ENCODE measurements at places on chromosomes 1 and 21.
A peak's percentile ranks its signal among the peaks of the same experiment; 100 is the strongest.

- no peak for DNase-seq
Observed at GRCh38 chr1:165927169-165927568, 99.8 kb downstream of the UCK2 start.

GRCh38 chr21:26836528-26836927, 8.7 kb downstream of the ADAMTS1 start:
- DNase-seq: no peak

GRCh38 chr1:10694274-10694632, 102.2 kb downstream of the CASZ1 start:
- peak; percentile 70 for DNase-seq

DNA sequence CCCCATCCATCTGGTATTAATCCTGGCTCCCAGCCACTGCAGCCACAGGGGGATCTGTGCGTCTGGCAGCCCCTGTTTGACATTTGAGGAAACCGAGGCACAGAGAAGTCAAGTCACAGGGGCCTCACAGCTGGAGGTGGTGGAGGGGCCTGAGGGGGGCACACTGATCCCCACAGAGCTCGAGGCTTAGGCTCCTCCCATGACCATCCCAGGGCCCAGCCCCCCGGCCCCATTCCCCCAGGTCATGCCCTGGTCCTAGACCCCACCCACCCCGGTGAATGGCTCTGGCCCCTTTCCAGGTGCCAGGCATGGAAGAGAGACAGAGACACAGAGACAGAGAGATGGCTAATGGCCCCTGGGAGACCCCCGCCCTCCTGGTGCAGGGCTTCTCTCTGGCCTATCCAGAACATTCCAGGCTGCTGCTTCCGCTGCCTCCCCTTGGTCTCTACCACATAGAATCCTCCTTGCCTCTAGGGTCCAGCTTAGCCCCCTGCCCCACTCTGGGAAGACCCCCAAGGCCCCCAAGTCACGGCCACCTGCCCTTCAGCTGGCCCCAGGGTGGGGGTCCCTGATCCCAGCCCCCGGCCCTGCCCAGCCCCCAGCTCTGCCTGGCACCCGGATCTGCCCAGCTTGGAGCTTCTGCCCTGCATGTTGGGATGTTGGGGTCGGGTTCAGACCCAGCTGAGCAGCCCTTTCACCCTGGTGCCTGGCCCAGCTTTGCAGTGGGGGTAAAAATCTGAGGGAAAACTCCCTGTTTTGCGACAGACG, 29.2 kb upstream of the LRRC3 start:
- DNase-seq: no peak

DNA sequence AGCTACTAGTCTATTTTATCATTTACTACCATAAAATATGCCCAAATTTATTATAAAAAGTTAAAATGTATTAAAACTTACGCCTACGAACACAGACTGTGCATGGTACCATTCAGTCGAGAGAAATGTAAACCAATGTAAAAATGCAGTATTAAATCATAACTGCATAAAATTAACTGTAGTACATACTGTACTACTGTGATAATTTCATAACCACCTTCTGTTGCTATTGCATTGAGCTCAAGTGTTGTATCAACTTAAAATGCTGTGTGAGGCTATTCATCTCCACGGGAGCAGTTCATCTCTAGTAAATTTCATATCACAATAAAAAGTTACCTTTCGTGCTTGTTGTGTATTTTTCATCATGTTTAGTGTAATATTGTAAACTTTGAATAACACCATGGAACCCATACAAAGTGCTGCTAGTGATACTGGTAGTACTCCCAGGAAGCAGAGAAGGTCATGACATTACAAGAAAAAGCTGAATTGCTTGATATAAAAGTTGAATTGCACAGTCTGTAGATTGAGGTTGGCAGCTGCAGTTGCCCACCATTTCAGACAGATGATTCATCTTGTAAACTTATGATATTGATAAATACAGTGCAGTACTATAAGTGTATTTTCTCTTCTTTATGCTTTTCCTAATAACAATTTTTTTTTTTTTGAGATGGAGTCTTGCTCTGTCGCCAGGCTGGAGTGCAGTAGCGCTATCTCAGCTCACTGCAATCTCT, 19.0 kb upstream of the CENPF start:
- DNase-seq: no peak
